Activated CD4-positive, alpha-beta T cell treated with anti-CD3 and anti-CD28 coated beads, Interleukin-2, amount 10 ng/mL, durations not matched to agents 24 days and 14 days (primary cell): ENCODE measurements at places on chromosomes 16 and 17. TPM values are rescaled to one million over a fixed set of nuclear protein-coding genes. Genes with fewer than 3 reads are reported as not detected.

DNA sequence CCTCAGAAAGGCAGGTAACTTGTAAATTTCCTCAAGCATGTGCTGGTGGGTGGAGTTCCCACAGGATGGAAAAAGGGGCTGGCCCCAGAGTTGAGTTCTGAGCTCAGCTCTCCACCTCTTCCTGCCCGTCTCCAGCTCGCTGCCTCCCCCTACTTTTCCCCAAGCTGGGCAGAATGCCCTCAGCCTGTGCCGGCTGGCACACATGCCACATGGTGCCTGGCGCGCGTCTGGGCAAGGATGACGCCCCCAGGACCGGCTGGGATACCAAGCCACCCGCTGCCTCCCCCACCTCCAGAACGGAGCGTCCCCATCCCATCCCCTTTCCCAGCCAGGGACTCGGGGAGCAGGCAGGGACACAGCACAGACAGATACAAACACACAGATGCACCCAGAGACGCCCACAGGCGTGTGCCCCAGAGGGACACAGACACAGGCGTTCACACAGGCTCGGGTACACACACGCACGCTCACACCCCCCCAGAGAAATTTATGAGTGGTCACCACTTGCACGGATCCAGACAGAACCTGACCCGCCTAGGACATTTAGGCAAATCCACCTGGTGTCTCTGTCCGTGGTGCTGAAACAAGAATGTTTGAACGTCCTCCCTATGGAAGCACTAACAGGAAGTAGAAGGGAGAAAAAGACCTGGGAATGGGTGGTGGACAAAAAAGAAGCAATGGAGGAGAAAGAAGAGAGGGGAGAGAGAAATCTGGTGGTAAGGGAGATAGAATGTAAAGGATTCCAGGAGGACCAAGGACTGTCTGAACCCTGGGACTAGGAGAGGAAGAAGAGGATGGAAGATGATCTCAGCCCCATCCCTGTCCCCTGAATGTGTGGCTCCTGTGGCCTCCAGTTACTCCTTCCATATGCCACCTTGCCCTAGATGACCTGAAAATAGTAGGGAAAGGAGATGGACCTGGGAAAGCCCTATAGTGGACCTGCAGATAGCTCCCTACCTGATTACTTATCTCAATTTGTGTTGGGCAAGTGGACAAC is 15.5 kb downstream of the NEUROD2 start:
- H3K27ac ChIP-seq = no peak overlapping the region
- H3K36me3 ChIP-seq = peaks cover 2% of the 10 kb centered on the region
- peak; percentile 84 for DNase-seq
- H3K4me1 ChIP-seq = peaks cover 3% of the 10 kb centered on the region
- H3K27me3 ChIP-seq = peaks cover 49% of the 10 kb centered on the region

DNA sequence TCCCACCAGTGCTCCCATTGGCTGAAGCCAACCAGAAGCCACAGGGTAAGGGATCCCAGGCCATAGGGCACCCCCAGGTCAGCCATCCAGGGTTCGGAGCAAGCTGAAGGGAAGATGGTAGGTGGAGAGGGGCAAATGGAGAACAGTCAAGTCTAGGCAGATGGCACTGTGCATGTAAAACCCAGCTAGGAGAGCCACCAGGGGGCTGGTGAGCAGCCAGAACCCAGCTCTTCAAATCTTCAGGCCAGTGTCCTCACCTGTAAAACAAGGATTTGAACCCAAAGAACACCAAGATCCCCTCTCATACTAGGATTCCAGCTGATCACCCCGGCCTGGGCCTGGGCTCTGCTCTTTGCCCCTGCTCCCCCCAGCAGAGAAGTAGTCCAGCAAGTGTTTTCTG is 43.5 kb downstream of the GINS3 start:
- H3K27me3 ChIP-seq = no peaks in the 10 kb centered on the region
- no peaks in the 10 kb centered on the region for H3K36me3 ChIP-seq
- H3K27ac ChIP-seq = no peak overlapping the region

DNA sequence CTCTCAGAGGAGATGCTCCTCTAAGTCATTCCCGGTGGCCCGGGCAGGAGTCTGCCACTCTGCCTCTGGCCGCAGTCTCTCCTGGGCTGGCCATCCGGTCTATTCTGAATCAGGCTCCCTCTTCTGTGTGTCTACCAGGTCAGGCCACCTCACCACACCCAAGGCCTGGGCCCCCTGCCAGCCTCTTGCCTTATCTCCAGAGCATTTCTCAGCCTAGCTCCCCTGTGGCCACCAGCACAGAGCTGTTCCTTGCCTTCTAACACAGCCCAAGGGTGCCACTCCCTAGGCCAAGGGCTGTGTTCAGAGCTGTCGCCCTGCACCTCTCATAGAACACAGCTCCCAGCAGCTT is 55.3 kb downstream of the MYO18A start:
- H3K4me1 ChIP-seq = peaks cover 1% of the 10 kb centered on the region
- peaks cover 14% of the 10 kb centered on the region for H3K36me3 ChIP-seq
- H3K4me3 ChIP-seq = no peak overlapping the region
- no peak for DNase-seq

GRCh38 chr17:42846594-42847280 is 2.4 kb downstream of the AOC2 start:
- DNase-seq = no peak
- peaks cover 41% of the 10 kb centered on the region for H3K36me3 ChIP-seq
- H3K4me1 ChIP-seq = peaks cover 15% of the 10 kb centered on the region
- H3K27me3 ChIP-seq = no peaks in the 10 kb centered on the region
- no peak overlapping the region for H3K4me3 ChIP-seq

- peaks cover 43% of the 10 kb centered on the region for H3K36me3 ChIP-seq
- H3K27ac ChIP-seq = no peak overlapping the region
- H3K27me3 ChIP-seq = no peaks in the 10 kb centered on the region
- peaks cover 2% of the 10 kb centered on the region for H3K4me1 ChIP-seq
- no peak for DNase-seq
- no peak overlapping the region for H3K4me3 ChIP-seq
Observed at GRCh38 chr16:84979516-84979915, 31.8 kb downstream of the ZDHHC7 start.

DNA sequence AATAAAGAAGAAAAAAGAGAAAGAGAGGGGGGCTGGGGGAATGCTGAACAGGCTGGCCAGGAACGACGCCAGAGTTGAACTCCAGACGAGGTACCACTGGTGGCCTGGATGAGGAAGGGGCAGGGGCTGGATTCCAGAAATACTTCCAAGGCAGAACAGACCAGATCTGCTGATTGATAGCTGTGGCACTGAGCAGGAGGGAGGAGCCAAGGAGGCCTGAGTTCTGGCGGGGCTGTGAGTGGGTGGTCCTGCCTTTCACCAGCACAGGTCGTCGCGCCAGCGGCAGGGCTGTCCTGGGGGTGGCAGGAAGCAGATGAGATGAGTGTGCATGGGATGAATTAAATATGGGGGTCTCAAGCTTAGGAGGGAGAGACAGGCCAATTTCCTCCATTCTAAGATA is 5.5 kb downstream of the CCDC42 start:
- no peak for DNase-seq
- H3K36me3 ChIP-seq = no peaks in the 10 kb centered on the region
- peaks cover 14% of the 10 kb centered on the region for H3K27me3 ChIP-seq
- H3K27ac ChIP-seq = no peak overlapping the region
- no peak overlapping the region for H3K4me3 ChIP-seq
- H3K4me1 ChIP-seq = peaks cover 6% of the 10 kb centered on the region

HOXB8 gene
- total RNA-seq = not detected in 2 replicates

- no peaks in the 10 kb centered on the region for H3K36me3 ChIP-seq
- no peaks in the 10 kb centered on the region for H3K27me3 ChIP-seq
- H3K4me3 ChIP-seq = no peak overlapping the region
Observed at GRCh38 chr17:9935408-9935807, 30.3 kb upstream of the RCVRN start.
